Activated CD4-positive, CD25-positive, alpha-beta regulatory T cell treated with anti-CD3 and anti-CD28 coated beads, Interleukin-2, amount 50 U/mL, for 16 hours (primary cell): ENCODE measurements at places on chromosomes 2 and 18.

DNA sequence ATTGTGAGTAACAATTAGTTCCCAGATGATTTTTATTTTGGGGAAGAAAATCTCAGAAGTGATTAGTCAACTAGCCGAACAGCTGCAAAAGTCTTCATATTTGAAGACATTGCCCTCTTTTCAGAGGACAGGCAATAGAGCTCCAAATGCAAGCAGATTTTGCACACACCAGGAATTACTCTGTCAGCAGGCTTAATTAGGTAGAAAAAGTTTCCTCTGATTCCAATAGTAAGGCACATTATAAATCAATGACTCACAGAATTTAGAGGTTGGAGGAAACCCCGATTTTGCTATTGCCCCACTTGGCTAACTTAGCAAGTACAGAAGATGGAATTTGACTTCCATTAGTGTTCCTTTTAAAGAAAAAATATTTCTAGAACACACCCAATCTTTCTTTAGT is 30.7 kb upstream of the SCN1A start:
- no peak for DNase-seq

DNA sequence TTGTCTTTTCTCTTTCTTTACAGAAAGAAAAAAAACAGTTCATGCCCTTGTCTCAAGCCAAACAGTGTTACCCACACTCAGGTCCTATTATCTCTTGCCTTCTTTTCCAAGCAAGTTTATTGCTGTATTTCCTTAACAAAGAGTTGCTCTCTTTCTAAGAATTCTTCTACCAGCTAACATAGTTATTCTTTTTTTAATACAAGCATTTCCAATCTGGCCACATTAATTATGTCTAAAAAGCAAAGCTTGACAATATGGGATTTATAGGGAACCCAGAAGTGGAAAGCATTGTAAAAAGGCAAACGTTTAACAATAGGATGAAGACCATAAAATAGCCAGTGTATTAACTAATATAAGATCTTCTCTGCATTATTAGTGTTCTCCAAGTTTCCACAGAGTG is 272.5 kb upstream of the CWC22 start:
- no peak for DNase-seq

GRCh38 chr2:167177196-167177595 is 288.9 kb downstream of the XIRP2 start:
- no peak for DNase-seq

- no peak for DNase-seq
These were observed 8.6 kb upstream of the GPR55 start for GRCh38 chr2:230933521-230934180.

GRCh38 chr18:42028247-42028832 is 73.3 kb downstream of the PIK3C3 start:
- no peak for DNase-seq

GRCh38 chr2:187586011-187586641 is 31.9 kb upstream of the TFPI start:
- no peak for DNase-seq

GRCh38 chr2:119389615-119390306 is 23.0 kb downstream of the DBI start:
- DNase-seq = no peak

- DNase-seq = no peak
These were observed 50.3 kb downstream of the ITGB1BP1 start for GRCh38 chr2:9373047-9373446.

DNA sequence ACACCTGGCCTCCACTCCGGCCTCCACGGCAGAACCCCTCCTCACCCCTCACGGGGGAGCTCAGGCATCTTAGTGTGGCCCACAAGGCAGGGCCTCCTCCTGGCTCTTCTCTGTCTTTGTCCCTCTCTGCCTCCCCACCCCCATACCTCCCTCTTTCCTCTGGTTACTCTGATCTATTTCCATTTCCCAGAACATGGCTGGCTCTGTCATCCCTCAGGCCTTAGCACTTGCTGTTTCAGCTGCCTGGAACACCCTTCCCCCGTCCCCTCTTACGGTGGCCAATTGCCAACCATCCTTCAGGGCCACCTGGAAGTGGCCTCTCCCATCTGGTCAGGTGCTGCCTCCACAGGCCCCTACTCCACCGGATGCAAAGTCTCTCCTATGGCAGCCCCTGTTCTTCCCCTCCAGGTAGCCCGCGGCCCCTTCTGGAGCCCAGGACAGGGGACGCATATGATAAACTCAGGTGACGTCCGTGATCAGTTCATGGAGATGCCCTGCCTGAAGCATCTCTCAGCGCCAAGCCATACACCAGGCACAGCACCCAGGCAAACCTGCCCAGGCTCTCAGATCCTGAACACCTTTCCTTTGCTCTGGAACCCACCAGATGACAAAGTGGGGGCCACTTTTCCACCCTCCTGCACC is 3.6 kb upstream of the ECEL1 start:
- no peak for DNase-seq

GRCh38 chr2:204360218-204361007 is 184.9 kb upstream of the PARD3B start:
- DNase-seq = no peak

DNA sequence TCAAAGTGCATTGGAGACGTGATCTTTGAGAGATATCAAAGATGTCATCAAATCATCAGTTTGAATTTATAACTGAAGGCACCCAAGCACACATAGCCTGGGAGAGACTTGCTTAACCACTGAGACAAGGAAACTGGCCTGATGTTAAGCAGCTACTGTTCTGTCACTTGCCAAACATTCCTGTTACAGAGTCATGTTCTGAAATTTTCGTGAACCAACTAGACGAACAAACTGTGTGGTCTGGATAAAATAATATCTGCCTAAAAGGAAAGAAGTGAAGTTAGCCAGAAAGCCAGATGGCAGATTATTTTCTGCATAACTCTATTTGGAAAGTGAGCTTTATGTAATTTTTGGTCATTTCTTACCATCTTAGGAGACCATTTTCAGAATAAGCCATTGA is 51.4 kb downstream of the SPATS2L start:
- no peak for DNase-seq

GRCh38 chr2:161990036-161990435 is 84.0 kb downstream of the DPP4 start:
- no peak for DNase-seq

GRCh38 chr2:66575625-66576310 is 140.8 kb downstream of the MEIS1 start:
- no peak for DNase-seq

GRCh38 chr2:112273349-112273748 is 2.0 kb upstream of the ZC3H6 start:
- no peak for DNase-seq

DNA sequence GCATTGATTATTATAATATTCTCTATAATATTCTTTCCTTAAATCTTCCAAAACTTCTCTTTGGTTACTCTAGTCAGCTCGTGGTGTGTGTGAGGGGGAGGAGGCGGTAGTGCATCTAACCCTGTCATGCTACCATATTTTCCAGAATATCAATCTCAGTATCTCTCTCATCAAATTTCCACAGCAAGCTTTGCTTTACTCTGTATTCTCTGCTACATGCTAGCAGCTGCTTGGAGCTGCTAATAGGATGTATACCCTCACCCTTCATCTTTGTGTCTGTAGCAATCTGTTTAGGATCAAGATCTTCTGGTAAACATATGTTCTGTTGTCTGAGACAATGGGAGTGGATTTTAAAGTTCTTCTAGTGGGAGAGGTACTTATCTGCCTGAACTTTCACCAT is 303.8 kb upstream of the KLHL14 start:
- no peak for DNase-seq

DNA sequence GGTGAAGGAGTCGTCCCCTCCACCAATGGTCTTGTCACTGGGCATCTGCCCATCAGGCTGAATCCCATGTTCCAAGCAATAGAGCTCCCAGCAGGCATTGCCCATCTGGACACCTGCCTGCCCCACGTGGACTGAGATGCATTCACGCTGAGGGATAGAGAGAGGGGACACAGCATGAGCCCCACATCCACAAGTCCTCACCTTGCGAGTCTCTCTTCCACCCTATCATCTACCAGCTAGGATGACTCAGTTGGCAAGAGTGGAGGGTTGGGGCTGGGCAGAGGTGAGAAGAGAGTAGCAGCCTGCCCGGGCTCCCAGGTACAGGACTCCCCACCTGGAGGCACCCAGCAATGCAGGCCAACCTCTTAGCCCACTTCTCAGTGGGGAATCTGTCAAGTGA is 959 bp upstream of the TUBA4B start:
- no peak for DNase-seq

GRCh38 chr2:179341152-179341866 is 76.7 kb upstream of the SESTD1 start:
- DNase-seq = no peak

DNA sequence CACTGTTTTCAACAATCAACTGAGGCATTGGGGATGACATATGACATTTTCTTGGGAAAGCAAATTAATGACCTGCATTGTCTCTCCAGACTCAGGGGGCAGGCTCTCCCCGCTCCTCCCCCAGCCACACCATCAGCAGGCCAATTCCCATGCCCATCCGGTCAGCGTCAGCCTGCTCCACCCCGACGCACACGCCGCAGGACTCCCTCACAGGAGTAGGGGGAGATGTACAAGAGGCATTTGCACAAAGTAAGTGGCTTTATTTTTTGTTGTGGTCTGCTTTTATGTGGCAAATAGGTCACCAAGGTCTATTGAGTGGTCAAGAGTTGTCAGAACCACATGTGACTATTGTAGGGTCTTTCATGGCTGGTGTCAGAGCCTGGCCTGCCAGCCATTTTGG is 165.1 kb downstream of the DTNA start:
- no peak for DNase-seq

DNA sequence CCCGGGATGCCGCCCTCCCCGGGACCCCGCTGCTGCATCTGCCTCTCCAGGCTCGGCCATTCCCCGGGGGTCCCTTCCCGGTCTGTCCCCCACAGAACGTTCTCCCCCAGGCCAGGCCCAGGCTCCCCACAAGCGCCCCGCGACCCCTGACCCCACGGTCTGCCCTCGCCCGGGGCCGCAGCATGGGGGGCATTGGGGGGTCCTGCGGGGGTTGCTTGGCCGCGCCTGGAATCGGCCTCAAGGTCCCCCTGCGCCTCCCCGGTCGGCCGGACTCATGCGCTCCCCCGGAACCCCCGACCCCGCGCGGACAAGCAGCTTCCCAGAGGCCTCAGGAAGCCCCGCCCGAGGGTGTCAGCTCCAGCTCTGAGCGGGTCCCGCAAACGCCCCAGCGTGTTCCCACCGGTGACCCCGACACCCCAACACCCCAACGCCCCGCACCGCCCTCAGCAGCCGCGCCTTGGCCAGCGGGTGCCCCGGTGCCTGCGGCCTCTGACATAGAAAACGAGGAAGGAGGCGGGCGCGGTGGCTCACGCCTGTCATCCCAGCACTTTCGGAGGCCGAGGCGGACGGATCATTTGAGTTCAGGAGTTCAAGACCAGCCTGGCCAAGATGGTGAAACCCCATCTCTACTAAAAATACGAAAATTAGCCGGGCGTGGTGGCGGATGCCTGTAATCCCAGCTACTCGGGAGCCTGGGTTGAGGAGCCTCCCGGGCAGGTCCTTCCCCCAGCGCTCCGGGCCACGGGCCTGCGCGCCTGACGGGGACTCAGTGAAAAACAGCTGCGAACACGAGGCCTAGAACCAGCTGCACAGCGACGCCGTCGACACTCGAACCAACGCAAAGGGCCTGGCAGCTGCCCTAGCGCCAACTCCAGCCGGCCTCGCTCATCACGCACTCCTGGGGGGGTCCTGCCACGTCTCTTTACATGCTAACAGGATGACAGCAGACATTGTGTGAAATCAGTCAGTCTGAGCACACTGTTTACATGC is 61.8 kb upstream of the CTDP1 start:
- no peak for DNase-seq

GRCh38 chr18:7256618-7257425 is 25.9 kb downstream of the LRRC30 start:
- DNase-seq = no peak

DNA sequence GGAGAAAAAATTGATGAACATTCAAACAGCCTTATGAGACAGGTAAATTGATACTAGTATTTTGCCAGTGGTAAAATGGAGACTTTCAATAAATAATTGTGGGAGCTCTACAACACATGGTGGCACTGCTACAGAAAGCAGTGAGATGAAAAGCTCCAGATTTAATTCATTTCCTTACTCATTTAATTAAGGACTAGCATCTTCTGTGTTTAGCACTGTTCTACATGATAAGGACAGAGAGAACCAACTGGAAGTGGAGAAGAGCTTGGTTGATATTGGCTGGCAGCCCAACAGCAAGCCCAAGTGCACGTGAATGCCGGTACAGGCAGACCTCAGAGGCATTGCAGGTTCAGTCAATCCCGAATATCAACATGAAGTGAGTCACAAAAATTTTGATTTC is 470.4 kb upstream of the MYT1L start:
- DNase-seq = no peak

GRCh38 chr2:134287323-134287722 is 33.5 kb downstream of the MGAT5 start:
- DNase-seq = no peak

- DNase-seq = no peak
These were observed 3.4 kb upstream of the CCDC88A start for GRCh38 chr2:55422876-55423665.

GRCh38 chr2:171136024-171136423 is 24.7 kb downstream of the TLK1 start:
- DNase-seq = no peak

DNA sequence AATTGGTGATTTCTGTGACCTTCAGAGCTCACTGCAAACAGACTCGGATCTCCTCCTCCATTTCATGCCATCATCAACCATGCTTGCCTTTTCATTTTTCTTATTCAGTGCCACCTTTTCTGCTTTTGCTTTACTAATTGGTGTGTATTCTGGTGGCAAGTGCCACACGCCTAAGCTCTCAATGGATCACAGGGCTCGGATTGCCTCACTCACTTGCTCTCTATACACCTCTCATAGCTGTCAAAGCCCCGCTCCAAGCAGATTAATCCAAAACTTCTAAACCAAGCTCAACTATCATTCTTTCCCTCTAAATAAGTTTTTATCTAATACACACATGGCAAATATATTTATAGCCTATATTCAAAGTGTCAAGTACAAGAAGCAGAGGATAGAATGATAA is 86.4 kb downstream of the PLEKHM3 start:
- no peak for DNase-seq

- DNase-seq = no peak
These were observed 217.2 kb downstream of the NR4A2 start for GRCh38 chr2:156115338-156115737.

GRCh38 chr2:197711578-197711977 is 6.4 kb downstream of the MARS2 start:
- no peak for DNase-seq

DNA sequence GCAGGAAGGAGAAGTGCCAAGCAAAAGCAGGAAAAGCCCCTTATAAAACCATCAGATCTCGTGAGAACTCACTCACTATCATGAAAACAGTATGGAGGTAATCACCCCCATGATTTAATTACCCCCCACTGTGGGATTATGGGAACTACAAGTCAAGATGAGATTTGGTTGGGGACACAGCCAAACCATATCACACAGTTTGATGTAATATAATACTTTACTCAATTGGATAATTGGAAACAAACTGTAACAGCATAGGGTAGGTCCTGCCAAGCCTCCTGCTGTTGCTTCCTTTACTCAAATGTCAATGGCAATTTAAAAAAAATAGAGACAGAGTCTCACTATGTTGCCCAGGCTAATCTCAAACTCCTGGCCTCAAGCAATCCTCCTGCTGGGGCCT is 15.5 kb upstream of the METTL21A start:
- no peak for DNase-seq
